ENCODE measurements at places on chromosomes 12 and 14.
A peak's percentile ranks its signal among the peaks of the same experiment; 100 is the strongest.

- DNase-seq: no peak
Measured at GRCh38 chr12:116765271-116765670, 27.2 kb downstream of the RNFT2 start.

GRCh38 chr14:95221531-95221930 is 64.2 kb upstream of the DICER1 start:
- no peak for DNase-seq

DNA sequence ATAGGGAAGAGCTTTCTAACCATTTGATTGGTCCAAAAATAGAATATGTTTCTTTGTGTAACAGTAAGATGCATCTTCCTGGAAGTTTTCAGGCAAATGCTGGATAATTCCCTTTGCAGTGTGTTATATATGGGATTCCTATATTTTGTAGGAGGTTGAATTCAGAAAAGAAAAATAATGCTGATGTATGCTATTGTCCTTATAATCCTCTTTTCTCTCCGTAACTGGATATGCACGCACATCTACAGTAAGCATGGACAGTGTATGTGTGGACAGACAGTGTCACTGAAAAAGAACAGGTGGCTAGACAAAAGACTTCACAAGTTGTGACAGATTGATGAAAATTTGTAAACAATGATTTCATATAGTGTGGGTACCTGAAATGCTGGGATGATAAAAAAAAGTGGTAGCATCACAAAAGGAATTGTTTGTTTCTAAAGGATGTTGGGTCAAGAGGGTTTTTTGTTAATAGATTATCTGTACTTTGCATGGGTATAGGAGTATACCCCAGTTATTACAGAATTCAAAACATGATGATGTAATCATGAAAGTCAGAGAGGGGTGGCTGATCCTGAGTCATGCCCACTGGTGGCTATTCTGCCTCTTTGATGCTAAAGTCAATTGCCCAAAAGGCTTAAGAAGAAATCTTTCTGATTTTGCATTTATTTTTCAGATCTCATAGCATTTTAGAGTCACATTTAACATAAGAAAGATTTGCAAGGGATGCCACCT is 160.7 kb upstream of the TMTC1 start:
- no peak for DNase-seq

DNA sequence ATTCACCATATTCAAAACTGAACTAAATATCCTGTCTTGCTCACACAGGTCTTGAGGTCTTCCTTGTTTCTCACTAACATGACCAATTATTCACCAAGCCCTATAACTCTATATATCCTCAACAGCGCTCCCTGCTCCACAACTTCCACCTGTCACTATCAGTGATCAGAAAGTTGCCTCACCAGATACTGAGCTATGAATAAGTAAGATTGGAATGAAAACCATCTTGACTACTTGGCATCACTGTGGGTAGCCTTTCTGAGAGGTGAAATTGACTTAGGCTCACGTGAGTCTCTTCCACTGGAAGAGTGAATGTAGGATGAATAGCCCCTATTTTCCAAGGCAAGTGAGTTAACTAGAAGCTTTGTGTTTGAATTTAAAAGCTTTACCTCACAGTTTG is 167.1 kb downstream of the PIK3C2G start:
- DNase-seq: no peak

DNA sequence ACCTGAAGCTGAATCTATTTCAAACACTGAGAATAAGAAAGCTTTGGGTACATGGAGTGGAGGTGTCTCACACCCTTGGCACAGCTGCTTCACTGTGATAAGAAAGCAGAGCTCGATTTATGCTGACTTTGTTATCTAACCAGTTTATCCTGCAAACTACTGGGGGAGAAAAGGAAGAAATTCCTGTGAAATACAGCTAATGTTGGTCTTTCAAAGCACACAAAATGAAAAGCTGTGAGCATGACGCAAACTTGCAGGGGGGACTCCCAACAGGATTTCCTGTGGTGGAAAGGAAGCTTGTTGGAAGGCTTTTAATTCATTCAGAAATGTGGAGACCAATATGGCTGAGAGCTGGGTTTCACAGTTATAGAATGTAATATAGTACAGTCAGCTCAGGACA is 53.4 kb downstream of the SRGAP1 start:
- DNase-seq: peak; percentile 45

Data from lung (tissue), 17 donors.